Left lung (tissue), 14 donors: ENCODE measurements at places on chromosomes 11 and 22.

- DNase-seq, result no peak
Measured at GRCh38 chr22:25447067-25447685, 117.3 kb upstream of the GRK3 start.

GRCh38 chr11:113546757-113547507, 71.7 kb upstream of the DRD2 start:
- DNase-seq, result no peak

DNA sequence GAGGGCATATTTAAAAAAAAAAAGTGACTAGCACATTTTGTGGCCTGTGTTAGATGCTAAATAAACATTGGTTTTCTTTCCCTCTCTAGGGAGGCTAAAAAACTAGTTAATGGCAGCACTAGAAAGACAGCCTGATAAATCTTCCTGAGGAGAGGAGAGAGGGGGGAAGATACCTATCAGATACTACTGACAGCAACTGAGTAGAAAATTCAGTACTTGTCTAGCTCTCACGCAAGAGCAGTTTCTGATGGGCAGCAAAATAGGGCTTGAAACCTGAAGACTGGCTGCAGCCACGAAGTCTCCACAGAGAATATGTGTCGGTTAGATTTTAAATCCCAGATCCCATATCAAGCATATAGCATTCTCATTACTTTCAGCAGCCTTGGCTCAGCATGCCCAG, 388.2 kb downstream of the KCNA4 start:
- DNase-seq, result no peak

DNA sequence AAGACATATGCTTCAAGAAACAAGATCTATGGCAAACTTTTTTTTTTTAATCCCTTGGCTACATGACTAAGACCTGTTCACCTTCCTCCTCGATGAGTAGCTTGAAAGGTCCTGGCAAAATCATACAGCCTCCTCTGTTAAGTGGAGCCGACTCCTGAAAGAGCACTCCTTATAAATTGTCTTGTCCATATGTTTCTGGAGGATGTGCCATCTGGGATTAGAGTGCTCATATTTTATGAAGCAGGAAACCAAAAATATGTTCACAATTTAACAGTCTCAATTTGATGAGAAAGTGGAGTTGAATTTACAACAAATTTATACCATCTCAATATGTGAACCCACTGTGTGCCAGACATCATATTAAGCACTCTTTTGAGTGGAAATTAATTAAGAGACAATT, 912.1 kb upstream of the FAT3 start:
- DNase-seq, result no peak

DNA sequence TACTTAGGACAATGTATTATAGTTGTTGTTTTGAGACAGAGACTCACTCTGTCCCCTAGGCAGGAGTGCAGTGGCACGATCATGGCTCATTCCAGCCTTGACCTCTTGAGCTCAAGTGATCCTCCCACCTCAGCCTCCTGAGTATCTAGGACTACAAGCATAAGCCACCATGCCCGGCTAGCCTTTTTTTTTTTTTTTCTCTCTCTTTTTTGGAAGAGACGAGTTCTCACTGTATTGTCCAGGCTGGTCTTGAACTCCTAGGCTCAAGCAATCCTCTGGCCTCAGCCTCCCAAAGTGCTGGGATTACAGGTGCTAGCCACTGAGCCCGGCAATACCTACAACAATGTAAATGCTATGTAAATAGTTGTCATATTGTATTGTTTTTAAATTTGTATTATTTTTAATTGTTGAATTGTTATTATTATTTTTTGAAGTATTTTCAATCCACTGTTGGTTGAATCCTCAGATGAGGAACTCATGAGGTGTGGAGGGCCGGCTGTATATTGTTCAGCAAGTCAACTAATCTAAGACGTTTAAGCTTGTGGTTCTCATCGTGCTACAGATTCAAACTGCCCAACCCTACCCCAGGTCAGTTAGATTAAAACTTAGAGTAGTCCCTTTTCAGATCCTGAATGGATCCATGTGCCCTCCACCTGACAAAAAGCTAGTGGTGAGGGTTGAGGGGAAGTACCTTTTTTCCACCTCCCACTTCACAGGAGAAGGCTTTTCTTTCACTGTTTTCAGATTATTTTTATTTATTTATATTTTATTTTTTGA, 11.9 kb upstream of the ZNF280A start:
- DNase-seq, result no peak

GRCh38 chr11:46333394-46333947, 13.8 kb upstream of the DGKZ start:
- no peak for DNase-seq

DNA sequence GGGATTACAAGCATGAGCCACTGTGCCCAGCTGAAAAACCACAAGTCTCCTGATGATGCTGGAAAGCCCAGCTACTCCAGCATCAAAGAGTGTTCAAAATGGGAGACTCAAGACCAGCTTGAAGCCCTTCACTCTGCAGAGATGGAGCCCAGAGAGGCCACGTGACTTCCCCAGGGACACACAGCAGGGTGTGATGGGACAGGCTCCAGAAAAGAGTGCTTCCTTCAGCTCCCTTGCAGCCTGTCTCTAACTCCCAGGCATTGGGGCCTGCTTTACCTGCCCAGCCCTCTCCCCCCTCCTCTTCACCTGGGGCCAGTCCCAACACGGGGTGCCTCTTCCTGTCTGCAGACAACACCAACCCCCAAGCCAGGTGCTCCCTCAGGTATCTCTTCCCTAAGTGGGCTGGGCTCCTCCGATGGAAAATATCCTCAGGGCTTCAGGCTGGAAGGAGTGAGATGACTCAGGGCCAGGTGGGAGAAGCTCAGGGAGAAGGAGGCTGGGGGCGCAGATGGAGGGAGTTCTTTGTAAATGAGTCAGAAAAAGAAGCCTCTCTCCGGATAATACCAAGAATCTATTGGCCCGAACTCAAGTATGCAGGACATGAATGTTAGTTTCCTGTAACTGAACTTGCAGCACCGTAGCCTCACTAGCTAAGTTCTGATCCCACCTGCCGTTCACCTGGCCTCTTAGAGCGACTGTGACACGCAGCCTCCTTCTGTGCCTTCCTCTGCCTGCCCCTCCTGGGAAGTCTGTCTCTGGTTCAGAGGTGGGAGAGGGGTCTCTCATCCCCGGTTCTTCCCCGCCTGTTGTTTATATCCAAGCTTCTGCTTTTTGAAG, 326.6 kb downstream of the MN1 start:
- no peak for DNase-seq
